ENCODE measurements at places on chromosomes 6 and 20. TPM values are rescaled to one million over a fixed set of nuclear protein-coding genes. Genes with fewer than 3 reads are reported as not detected.
A peak's percentile ranks its signal among the peaks of the same experiment; 100 is the strongest.

Gene SPATS1
- total RNA-seq: not detected

Gene MCCD1
- not detected for total RNA-seq

DNA sequence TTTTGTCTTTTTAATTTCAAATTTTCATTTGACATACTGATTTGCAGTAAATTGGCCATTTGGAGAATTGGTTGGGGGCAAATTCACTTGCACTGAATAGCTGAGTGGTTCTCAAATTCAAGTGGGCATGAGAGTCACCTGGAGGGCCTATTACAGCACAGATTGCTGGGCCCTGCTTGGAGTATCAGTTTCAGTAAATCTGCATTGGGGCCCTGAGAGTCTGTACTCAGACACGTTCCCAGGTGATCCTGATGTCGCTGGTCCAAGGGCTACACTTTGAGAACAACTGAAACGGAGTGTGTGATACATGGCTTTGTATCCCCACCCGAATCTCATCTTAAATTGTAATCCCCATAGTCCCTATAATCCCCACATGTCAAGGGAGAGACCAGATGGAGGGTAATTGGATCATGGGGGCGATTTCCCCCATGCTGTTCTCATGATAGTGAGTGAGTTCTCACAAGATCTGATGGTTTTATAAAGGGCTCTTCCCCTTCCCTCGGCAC, 115.9 kb downstream of the KLHL32 start:
- no peaks in the 10 kb centered on the region for H3K27me3 ChIP-seq
- H3K4me3 ChIP-seq: no peak overlapping the region
- no peaks in the 10 kb centered on the region for H3K4me1 ChIP-seq
- no peak for DNase-seq

DNA sequence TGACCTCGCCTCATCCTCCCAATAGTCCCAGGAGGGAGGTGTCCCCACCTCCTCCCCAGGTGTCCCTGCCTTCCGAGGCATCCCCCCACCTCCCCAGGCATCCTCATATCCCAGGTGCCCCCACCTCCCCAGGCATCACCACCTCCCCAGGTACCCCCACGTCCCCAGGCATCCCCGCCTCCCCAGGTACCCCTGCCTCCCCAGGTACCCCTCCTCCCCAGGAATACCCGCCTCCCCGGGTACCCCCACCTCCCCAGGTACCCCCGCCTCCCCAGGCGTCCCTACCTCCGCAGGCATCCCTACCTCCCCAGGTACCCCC, 198.9 kb downstream of the SYNDIG1 start:
- H3K4me3 ChIP-seq: no peak overlapping the region
- no peaks in the 10 kb centered on the region for H3K36me3 ChIP-seq
- no peak overlapping the region for H3K27ac ChIP-seq
- no peaks in the 10 kb centered on the region for H3K4me1 ChIP-seq
- DNase-seq: no peak

Gene GLP1R
- total RNA-seq: not detected

- no peaks in the 10 kb centered on the region for H3K4me1 ChIP-seq
- H3K27me3 ChIP-seq: no peaks in the 10 kb centered on the region
- no peak overlapping the region for H3K4me3 ChIP-seq
- H3K27ac ChIP-seq: no peak overlapping the region
- H3K36me3 ChIP-seq: no peaks in the 10 kb centered on the region
These were observed 118.1 kb upstream of the ENPP5 start for GRCh38 chr6:46288835-46289234.

DNA sequence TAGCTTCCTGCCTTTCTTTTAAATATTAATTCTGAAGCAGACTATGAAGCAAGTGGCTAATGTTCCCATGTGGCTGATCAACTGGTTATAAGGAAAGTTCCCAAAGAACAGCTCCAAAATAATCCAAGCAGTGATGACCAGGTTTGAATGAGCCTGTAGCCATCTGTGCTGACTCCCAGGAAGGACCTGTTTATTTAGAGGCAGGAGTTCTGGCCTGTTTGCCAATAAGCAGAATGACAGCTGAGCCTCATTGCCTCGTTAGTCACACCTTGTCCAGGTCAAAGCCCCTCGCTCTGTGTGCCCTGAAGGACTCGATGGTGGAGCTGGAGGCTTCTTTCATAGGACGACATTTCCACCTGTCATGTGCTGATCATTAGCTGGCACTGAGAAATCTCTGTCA, 97.4 kb downstream of the TMEM170B start:
- no peaks in the 10 kb centered on the region for H3K36me3 ChIP-seq
- no peak overlapping the region for H3K4me3 ChIP-seq
- DNase-seq: no peak
- H3K4me1 ChIP-seq: no peaks in the 10 kb centered on the region
- H3K27ac ChIP-seq: no peak overlapping the region
- no peaks in the 10 kb centered on the region for H3K27me3 ChIP-seq

Gene HLA-DQB1
- total RNA-seq: not detected

GRCh38 chr6:119187596-119187995, 109.1 kb upstream of the FAM184A start:
- no peaks in the 10 kb centered on the region for H3K27me3 ChIP-seq
- no peaks in the 10 kb centered on the region for H3K4me1 ChIP-seq
- no peak overlapping the region for H3K27ac ChIP-seq
- no peak overlapping the region for H3K4me3 ChIP-seq

Gene GJA1
- 4.0 TPM for total RNA-seq

GRCh38 chr6:163897669-163898068, 483.2 kb downstream of the QKI start:
- H3K36me3 ChIP-seq: no peaks in the 10 kb centered on the region
- H3K27ac ChIP-seq: no peak overlapping the region
- H3K4me1 ChIP-seq: no peaks in the 10 kb centered on the region
- no peak for DNase-seq
- no peak overlapping the region for H3K4me3 ChIP-seq

DNA sequence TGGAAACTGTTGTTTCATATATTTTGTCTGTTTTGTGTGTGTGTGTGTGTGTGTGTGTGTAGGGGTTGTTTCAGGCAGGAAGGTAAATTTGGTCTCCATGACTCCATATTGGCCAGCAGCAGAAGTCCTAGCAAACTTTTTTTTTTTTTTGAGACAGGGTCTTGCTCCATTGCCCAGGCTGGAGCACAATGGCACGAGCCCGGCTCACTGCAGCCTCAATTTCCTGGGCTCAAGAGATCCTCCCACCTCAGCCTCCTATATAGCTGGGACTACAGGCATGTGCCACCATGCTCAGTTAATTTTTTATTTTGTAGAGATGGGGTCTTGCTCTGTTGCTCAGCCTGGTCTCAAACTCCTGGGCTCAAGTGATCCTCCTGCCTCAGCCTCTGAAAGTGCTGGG, 75.8 kb downstream of the PRDM1 start:
- no peak for DNase-seq
- H3K36me3 ChIP-seq: no peaks in the 10 kb centered on the region
- no peak overlapping the region for H3K4me3 ChIP-seq
- no peak overlapping the region for H3K27ac ChIP-seq
- H3K27me3 ChIP-seq: no peaks in the 10 kb centered on the region
- no peaks in the 10 kb centered on the region for H3K4me1 ChIP-seq

DNA sequence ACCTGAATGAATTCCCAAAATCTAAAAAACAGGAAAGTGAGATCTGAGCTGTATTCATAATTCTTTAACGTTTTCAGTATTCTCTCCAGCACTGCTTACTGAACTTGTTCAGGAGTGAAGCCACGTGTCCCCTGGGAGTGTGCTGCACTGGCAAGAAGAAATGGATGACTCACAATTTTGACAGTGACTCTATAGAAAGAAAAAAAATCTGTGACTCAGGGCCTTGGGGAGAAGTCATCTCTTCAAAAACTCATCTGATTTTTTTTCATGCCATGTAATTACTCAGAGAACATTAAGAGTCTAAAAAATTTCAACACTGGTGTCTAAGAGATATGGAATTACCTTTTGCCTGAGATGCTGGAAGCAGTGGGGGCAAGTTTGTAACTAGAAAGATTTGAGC, 39.7 kb downstream of the ANKEF1 start:
- no peaks in the 10 kb centered on the region for H3K4me1 ChIP-seq
- H3K27ac ChIP-seq: no peak overlapping the region
- no peak overlapping the region for H3K4me3 ChIP-seq
- no peaks in the 10 kb centered on the region for H3K36me3 ChIP-seq
- H3K27me3 ChIP-seq: no peaks in the 10 kb centered on the region
- DNase-seq: no peak

- peaks cover 17% of the 10 kb centered on the region for H3K27me3 ChIP-seq
- DNase-seq: no peak
- H3K27ac ChIP-seq: no peak overlapping the region
- no peaks in the 10 kb centered on the region for H3K36me3 ChIP-seq
These were observed 50.5 kb upstream of the TRIM26 start for GRCh38 chr6:30263734-30264133.

DNA sequence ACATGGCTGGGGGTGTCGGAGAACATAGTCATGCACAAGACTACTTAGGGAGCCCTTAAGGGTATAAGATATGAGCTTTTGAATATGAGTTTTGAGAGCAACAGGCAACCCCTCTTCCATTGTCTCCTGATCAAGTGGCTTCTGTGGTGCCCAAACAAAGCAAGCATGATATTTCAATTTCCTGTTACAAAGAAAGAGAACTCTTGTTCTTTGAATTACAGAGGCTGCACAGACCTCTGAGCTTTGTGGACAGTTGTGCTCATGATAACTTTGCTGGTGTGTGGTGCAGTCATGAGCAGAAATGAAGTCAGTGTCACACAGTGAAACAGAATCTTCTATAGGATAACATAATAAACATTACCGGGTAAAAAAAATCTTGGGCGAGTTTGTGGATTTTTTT, 66.8 kb upstream of the THEMIS start:
- no peak overlapping the region for H3K27ac ChIP-seq
- no peaks in the 10 kb centered on the region for H3K27me3 ChIP-seq
- H3K4me1 ChIP-seq: no peaks in the 10 kb centered on the region
- DNase-seq: no peak

GRCh38 chr6:149235130-149235561, 82.4 kb upstream of the TAB2 start:
- H3K27ac ChIP-seq: no peak overlapping the region
- DNase-seq: peak; percentile 33
- H3K36me3 ChIP-seq: no peaks in the 10 kb centered on the region
- H3K4me1 ChIP-seq: peaks cover 20% of the 10 kb centered on the region

Gene HEY2
- total RNA-seq: not detected

GRCh38 chr20:41889844-41890224, 271.7 kb upstream of the CHD6 start:
- H3K36me3 ChIP-seq: no peaks in the 10 kb centered on the region
- no peaks in the 10 kb centered on the region for H3K27me3 ChIP-seq
- no peaks in the 10 kb centered on the region for H3K4me1 ChIP-seq
- DNase-seq: no peak
- no peak overlapping the region for H3K27ac ChIP-seq
